A549 treated with CpdA at 1 μM for 4 hours (cell line): ENCODE measurements at places on chromosomes 6 and 20. TPM values are rescaled to one million over a fixed set of nuclear protein-coding genes. Genes with fewer than 3 reads are reported as not detected.

STX11 gene
- total RNA-seq: 1.8 to 2.2 TPM (median 2.0 TPM) in 5 replicates

NUS1 gene
- total RNA-seq: 23.8 to 30.4 TPM (median 27.6 TPM) in 5 replicates

SAMD3 gene
- not detected in 5 replicates for total RNA-seq

PLCB1 gene
- total RNA-seq: 0.34 to 1.0 TPM (median 0.61 TPM) in 5 replicates

ATP9A gene
- total RNA-seq: 10.7 to 16.2 TPM (median 13.6 TPM) in 5 replicates

TAAR2 gene
- total RNA-seq: not detected in 5 replicates
